Activated CD4-positive, CD25-positive, alpha-beta regulatory T cell treated with anti-CD3 and anti-CD28 coated beads, Interleukin-2, amount 50 U/mL, for 24 hours (primary cell): ENCODE measurements at places on chromosomes 11 and 22.

GRCh38 chr11:28003615-28004014 is 104.3 kb downstream of the KIF18A start:
- ATAC-seq = no peak

GRCh38 chr11:16179676-16180075 is 176.7 kb downstream of the SOX6 start:
- no peak for ATAC-seq

GRCh38 chr11:2726964-2727363 is 27.2 kb upstream of the KCNQ1OT1 start:
- no peak for ATAC-seq

GRCh38 chr11:115188188-115188897 is 315.9 kb downstream of the CADM1 start:
- ATAC-seq = no peak

GRCh38 chr11:68298659-68299516 is 13.5 kb upstream of the LRP5 start:
- no peak for ATAC-seq

GRCh38 chr11:9761441-9761945 is 97.6 kb downstream of the SWAP70 start:
- no peak for ATAC-seq

- ATAC-seq = no peak
These were observed 45.6 kb downstream of the BCR start for GRCh38 chr22:23225724-23226496.

DNA sequence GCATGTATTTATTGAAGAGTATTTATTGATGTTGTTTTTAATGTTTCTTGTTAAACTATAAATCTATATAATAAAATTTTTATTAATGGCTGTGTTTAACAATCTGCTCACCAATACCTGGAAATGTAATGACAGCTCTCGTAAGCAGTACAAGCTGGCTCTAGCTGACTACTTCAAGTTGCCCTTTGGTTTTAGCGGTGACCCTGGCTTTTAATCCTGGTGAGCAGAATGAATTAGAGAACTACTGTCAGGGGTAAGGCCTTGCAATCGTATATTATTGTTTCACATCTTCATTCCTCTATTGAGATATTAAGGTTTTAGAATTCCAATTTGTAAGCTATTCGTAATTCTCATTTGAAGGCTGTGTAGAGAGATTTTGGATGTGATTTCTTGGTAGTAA is 372.2 kb downstream of the METTL15 start:
- ATAC-seq = no peak

DNA sequence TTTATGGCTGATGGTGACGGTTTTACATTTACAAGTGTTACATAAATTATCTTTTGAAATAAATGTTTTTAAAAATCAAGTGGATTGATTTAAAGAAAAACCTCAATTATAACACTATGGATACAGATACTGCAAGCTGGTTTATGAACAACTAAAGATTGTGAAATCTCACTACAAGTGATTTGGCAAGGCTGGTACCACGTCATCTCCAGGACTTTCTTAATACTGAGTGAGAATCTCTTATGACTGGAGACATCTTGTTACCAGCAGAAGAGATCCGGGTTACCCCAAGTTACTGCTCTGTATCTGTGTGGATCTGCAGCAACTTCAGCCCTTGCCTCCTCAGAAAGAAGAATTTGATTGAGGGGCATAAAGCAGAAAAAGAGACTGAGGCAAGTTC is 452.9 kb downstream of the MN1 start:
- ATAC-seq = no peak

DNA sequence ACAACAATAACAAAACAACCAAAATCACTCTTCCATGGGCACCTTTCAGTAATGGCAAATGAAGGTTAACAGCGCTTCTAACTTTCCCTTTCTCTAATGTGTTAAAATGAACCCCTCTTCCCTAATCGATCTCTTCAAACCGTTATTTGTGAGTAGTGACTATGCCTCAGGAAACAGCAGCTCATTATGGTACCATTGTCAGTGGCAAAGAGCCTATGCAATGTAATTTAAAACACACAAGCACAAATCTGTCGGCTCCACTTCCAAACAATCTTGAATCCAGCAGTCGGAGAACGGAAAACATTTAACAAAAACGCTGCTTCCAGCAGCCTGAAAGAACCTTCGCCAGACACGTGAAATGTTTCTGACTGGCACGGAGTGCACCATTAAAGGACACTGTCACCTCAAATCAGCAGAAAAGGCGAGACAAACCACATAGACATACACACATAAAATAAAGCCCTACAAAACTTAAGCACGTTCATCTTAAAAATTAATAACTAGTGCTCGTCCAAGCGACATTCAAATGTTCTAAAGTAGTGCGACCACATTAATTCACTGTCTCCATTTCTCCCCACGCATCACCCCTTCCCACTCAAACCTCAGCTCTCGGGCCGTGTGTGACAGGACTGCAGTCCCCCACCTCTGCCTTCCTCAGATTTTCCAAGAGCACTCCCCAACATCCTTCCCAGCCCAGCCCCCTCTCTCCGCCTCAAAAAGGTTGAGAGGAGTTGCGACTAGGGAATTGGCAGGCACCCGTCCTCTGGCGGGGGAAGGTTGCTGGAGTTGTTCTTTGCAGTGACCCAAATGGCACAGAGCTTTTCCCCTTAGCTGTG is 748 bp downstream of the RAB30 start:
- ATAC-seq = no peak

DNA sequence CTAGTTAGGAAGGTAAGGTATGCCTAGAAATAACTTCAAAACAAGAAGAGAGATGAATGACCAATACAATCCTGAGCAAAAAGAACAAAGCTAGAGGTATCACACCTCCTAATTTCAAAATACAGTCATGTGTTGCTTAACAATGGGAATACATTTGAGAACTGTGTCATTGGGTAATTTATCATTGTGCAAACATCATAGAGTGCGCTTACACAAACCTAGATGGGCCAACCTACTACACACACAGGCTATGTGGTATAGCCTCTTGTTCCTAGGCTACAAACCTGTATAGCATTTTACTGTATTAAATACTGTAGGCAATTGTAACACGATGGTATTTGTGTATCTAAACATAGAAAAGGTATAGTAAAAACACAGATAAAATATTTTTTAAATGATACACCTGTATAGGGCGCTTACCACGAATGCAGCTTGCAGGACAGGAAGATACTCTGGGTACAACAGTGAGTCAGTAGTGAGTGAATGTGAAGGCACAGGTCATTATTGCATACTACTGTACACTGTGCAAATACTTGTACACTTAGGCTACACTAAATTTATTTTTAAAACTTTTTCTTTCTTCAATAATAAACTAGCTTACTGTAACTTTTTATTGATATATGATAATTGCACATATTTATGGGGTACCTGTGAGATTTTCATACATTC is 48.2 kb downstream of the STK33 start:
- no peak for ATAC-seq

- ATAC-seq = no peak
These were observed 333.9 kb downstream of the CADM1 start for GRCh38 chr11:115170133-115170815.

- no peak for ATAC-seq
These were observed 29.7 kb downstream of the PPIL2 start for GRCh38 chr22:21695430-21696085.

DNA sequence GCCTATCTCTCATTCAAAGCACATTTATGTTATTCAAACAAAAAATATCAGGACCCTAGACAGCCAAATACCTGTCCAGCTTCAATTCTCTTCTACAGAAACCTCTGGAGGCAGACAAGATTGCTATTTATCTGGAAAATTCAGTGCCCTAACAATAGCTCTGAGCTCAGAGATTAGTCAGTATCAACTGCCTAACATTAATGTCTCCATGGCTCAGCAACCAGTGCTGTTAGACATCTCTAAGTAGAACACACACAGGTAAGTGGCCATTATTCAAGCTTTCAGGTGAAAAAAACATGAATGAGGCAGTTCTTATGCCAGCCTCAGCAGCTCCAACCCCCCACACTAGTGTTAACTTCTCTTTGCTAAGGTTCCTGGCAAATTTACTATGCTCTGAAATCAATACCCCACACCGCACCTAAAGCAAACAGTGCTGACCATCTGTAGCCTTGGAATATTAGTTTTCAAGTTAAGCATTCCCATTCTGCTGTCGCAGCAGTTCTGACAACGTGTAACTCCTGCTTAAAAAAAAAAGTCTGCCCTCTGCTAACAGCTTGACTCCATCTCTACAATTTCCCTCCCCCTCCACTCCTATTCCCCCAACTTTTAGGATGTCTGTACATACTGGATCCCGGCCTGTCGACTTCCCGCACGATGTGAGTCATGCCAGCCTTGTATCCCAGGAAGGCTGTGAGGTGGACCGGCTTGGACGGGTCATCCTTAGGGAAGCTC is 1.5 kb downstream of the RPL3 start:
- no peak for ATAC-seq

DNA sequence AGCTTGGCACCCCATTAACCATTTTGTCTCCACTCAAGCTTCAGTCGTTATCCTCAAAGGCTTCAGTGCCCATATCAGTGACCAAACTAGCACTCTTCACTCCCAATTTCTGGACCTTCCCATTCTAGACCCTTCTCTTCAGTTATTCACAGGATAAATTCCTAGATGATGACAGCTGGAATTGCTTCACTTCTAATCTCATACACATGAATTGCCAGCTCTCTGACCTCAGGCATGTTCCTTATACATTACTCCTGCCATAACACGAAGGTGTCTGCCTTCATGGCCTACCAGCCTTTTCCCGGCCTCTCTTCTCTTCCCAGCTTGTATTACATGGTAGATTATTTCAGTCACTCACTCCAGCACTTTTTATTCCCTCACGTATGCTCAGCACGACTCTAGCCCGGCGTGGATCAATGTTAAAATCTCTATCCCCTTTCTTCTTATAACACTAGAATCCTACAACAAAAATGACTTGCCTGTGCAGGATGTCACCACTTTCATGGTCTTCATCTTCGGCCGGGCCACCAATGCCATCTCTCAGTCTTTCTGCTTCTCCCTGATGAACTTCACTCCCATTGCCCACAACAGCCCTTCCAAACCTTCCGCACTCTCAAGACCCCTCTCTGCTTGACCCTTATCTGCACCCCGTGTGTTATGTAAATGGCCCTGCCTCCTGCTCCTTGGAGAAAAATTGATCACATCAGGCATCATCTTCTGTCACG is 36.9 kb downstream of the EIF3F start:
- no peak for ATAC-seq

DNA sequence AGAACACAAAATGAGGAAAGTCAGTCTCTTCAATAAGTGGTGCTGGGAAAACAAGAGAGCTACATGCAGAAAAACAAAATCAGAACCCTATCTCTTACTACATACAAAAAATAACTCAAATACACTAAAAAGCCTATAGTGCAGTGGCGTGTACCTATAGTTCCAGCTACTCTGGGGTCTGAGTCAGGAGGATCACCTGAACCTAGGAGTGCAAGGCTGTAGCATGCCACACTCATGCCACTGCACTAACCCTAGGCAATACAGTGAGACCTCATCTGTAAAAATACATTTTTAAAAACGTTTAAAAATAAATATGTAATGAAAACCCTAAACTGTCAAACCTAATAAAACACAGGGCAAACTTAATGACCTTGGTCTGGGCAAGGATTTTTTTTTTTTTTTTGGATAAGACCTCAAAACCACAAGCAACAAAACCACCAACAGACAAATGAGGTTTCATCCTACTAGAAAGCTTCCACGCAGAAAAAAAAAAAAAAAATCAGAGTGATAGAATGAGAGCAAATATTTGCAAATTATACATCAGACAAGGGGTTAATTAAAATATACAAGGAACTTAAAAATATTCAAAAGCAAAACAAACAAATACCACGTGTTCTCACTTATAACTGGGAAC is 35.2 kb downstream of the XKR3 start:
- ATAC-seq = no peak

DNA sequence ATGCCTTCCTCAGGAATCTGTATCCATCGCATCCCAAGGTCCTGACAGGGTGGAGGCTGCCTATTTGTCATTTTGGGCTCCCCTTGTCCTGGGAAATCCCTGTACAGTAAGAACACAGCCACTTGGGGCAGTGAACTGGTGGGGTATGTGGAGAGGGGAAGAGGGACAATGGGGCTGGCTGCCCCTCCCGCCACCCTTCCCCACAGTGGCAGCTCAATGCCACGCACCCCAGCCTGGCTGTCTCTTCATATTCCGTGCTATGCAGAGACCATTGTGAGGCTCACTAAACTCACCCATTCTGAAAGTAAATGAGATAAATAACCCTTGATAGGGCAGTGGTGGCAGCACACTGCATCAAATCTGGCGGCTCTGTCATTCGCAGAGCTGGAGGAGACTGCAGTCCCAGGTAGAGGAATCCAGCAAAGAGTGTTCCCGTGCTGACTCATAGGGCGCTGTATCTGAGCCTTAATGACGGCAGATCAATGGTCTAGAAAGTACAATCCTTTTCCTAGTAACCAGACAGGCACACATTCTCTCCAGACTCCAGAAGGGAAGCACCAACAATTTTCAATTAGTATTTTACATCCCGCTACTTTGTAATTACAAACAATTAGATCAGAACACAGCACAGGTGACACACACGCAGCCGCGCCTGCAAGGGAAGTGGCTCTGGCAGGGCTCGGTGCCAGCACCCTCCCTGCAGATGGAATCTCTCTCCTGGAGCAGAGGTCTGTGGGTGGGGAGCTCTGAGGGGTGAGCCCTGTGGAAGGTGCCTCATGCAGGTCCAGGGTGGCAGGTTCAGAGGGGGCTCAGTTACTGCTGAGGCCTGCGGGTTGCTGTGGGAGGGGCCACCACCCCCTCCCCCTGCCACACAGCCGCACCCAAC is 167.9 kb upstream of the B3GAT1 start:
- ATAC-seq = no peak

DNA sequence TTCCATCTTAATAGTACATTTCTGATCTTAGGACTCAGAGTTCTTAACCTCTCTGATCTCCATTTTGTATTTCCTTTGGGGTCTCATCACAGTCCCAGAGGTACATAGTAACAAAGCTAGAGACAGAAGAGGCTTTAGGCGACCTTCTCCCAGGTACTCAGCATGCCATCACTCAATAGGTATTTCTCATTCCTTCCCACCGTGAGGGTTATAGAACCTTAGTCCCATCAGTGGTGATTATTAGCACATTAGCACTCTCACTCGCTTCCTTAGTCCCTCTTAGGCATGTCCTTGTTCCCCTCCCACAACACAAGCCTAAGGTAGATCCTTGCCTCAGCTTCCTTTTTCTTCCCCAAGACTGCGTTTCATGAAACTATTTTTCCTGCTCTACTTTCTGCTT is 14.7 kb downstream of the SWAP70 start:
- ATAC-seq = no peak
